ENCODE measurements at places on chromosomes 6 and 20.

GRCh38 chr6:6407071-6407741 lies 86.7 kb upstream of the F13A1 start:
- DNase-seq = no peak

DNA sequence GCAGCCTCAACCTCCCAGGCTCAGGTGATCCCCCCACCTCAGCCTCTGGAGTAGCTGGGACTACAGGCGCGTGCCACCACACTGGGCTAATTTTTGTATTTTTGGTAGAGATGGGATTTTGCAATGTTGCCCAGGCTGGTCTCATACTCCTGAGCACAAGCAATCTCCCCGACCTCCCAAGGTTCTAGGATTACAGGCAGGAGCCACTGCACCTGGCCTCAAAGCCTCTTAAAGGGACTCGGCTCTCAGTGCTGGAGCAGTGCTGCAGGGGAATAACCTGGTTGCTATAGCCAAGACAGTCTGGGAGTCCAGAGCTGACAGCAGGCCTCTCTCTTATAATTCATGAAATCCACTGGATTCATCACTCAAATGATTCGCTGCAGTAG lies 17.0 kb downstream of the GHRH start:
- DNase-seq = no peak

DNA sequence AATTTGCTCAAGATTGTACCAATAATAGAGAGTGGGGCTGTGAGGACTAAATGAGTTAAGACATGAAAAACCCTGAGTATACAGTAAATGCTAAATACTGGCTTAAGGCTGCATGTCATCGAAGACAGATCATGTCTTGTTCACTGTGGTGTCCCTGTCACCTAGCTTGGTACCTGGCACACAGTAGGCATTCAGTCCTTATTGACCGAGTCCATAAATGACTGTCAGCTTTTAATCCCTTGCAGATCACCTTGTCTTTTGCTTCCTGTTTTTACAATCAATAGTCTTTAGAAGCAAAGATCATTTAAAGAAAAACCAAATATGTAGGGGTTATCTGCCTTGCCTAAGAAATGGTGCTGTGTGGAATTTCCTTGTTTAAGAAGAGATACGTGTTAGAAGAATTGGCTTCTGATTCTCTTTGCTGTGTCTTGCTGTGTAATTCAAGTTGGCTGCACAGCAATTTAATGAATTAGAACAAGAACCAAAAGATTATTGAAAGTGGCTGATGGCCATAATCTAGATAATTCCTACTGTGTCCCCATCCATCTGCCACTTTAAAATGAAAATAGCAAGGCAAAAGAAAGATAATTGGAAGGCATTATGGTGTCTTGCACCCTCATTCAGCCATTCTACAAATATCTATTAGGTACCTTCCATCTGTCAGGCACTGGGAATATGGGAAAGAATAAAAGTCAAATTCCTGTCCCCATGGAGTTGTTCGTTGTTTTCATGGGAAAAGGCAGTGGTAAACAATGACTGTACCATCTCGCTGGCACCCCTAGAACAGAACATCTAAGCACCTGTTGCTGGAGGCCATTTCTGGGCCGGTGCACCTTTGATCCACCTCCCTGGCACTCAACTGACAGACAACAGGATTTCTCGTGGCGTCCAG lies 12.4 kb upstream of the MAPK13 start:
- DNase-seq = no peak

DNA sequence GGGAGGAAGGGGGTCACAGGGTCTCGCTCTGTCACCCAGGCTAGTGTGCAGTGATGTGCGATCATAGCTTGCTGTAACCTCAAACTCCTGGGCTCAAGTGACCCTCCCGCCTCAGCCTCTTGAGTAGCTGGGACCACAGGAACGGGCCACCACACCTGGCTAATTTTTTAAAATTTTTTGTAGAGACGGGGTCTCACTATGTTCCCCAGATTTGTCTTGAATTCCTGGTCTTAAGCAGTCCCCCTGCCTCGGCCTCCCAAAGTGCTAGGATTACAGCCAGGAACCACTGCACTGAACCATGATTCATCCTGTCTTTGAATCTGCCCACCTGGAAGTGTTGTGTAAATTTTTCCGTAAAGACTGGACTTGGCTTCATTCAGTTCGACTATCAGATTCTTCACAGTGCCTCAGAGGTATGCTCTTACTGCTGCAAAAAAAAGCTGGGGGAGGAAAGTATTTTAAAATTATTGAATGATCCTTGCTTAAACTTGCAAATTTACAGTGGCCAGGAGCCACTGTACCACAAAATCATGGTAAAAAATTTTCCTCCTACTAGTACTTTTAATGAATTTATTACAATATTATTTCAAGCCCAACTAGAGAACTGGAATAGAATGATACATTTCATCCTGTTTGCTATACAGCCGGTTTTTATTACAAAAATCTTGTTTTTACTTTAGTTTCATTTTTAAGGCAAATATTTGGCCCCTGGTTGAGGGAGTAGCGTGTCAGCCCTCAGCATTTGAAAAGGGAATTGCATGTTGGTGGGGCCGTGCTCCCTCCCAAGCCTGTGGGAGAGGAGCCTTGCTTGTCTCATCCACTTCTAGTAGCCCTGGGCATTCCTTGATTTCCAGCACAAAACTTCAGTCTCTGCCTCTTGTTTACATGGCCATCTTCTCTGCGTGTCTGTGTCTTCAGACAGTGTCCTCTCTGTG lies 202.5 kb upstream of the SGK1 start:
- no peak for DNase-seq

GRCh38 chr20:48236000-48236970 lies 451.0 kb upstream of the SULF2 start:
- no peak for DNase-seq

Data from iPS-NIHi11 (cell line).